Cortex of kidney (tissue), 1 donor: ENCODE measurements at places on chromosomes 16 and 17.

DNA sequence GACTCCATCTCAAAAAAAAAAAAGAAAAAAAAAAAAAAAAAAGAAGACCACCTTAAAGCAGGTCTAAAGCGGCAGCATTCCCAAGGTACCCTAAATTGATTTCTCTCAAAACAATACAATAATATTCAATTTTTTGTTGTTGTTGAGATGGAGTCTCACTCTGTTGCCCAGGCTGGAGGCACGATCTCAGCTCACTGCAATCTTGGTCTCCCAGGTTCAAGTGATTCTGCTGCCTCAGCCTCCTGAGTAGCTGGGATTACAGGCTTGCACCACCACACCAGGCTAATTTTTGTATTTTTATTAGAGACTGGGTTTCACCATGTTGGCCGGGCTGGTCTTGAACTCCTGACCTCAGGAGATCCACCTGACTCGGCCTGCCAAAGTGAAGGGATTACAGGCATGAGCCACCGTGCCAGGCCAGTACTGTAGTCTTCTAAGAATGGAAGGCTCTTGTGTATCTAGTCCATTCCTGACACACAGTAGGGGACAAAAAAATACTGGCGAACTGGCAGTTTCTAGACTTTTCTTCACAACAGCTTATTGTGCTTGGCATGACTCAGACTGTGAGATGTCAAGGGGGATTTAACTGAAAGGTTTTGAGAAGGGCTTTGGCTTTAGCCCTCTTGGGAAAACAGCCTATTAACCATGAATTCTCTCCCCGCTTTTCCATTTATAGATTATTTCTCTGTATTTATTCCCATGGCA, 17.3 kb downstream of the CDR2 start:
- DNase-seq, result no peak

DNA sequence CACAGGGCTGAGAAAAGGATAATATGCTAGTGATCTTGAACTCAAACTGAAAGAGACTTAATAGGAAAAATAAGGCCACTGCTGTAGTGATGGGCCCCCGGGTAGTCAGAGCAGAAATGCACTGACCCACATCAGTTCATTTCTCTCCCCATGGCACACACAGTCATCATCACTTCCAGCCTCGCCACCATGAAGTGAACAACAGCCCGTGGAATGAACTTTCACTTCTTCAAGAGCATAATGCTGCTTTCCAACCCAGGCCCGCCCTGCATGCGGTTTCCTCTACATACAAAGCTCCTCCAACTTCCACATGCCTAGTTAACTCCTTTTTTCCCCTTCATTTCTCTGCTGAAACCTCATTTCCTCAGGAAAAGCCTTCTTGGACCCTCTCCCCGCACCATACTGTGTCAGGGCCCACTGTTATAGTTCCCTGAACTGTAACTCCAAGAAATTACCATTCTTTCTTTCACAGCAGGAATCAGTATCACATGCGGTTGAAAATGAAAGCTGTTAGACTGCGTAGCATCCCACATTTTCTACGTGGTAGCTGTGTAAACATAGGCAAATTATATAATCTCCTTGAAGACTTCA, 65.8 kb upstream of the SMIM36 start:
- no peak for DNase-seq

GRCh38 chr17:42865638-42866094, 14.7 kb downstream of the AOC3 start:
- no peak for DNase-seq

- DNase-seq, result no peak
Measured at GRCh38 chr16:15492091-15492740, 57.8 kb downstream of the BMERB1 start.

- DNase-seq, result no peak
Measured at GRCh38 chr17:56688151-56688550, 94.7 kb downstream of the NOG start.

GRCh38 chr17:47323382-47324223, at the start of gene EFCAB13:
TSS of gene EFCAB13 (plus strand) at chr17:47323955. CDS start at chr17:47328354, 4,399 bp downstream.
- DNase-seq, result no peak

- no peak for DNase-seq
Measured at GRCh38 chr17:75188614-75189013, 5.9 kb upstream of the SUMO2 start.
